ENCODE measurements at places on chromosomes 2 and 18. TPM values are rescaled to one million over a fixed set of nuclear protein-coding genes. Genes with fewer than 3 reads are reported as not detected.

- H3K27ac ChIP-seq = no peak overlapping the region
- no peak overlapping the region for H3K4me3 ChIP-seq
- H3K4me1 ChIP-seq = no peaks in the 10 kb centered on the region
- no peaks in the 10 kb centered on the region for H3K36me3 ChIP-seq
Measured at GRCh38 chr2:13597176-13597575, 880.4 kb downstream of the TRIB2 start.

GRCh38 chr2:144738749-144739148, 218.8 kb upstream of the ZEB2 start:
- H3K4me1 ChIP-seq = no peaks in the 10 kb centered on the region
- H3K27ac ChIP-seq = no peak overlapping the region
- no peak overlapping the region for H3K4me3 ChIP-seq
- H3K36me3 ChIP-seq = no peaks in the 10 kb centered on the region
- H3K27me3 ChIP-seq = no peaks in the 10 kb centered on the region
- no peak for DNase-seq

- H3K27me3 ChIP-seq = peaks cover 34% of the 10 kb centered on the region
- H3K27ac ChIP-seq = no peak overlapping the region
- H3K4me3 ChIP-seq = no peak overlapping the region
- peaks cover 13% of the 10 kb centered on the region for H3K4me1 ChIP-seq
Measured at GRCh38 chr2:238558456-238559099, 131.9 kb downstream of the ASB1 start.

Gene DSC2
- 7.2 TPM for polyA plus RNA-seq

Gene AQP4
- 0.62 TPM for polyA plus RNA-seq
